ENCODE measurements at places on chromosomes 12 and 14.
A peak's percentile ranks its signal among the peaks of the same experiment; 100 is the strongest.

GRCh38 chr12:89878950-89879349 is 170.3 kb upstream of the ATP2B1 start:
- no peak for DNase-seq

GRCh38 chr14:34259996-34260395 is 202.0 kb downstream of the SPTSSA start:
- DNase-seq = no peak

DNA sequence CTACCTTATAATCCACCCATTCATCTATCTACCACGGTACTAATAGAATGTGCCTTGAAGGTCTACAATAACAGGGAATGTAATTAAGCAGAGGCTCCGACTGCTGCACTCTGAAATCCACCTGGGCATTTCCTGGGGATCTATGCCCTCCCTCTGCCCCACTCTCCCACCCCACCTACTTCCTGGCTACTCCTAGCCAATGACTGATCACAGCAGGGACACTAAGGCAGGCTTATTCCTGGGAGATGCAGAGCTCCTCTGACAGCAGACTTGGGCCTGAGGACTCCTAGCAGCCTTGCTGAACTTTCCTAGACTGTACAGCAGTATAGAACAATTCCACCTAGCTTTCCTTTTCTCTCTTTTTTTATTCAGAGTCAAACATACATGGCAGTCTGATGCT is 91.1 kb upstream of the DHRS4 start:
- no peak for DNase-seq

DNA sequence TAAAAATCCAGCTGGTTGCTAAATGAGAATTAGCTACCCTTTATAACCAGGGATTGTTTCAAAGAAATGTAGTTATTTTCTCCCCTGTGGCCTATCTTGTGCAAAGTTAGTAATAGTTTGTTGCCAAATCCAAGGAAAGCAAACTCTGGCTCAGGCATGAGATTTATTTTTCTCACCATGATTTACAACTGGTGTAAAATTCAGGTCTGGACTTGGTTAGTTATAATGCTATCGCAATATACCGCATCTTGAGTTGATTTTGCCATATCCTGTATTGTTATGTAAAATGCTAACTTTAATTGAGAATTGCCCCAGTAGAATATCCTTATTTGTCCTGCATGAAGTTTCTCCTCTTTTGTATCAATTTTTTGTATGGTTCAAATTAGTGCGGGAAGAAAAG is 135.5 kb downstream of the CRADD start:
- no peak for DNase-seq

DNA sequence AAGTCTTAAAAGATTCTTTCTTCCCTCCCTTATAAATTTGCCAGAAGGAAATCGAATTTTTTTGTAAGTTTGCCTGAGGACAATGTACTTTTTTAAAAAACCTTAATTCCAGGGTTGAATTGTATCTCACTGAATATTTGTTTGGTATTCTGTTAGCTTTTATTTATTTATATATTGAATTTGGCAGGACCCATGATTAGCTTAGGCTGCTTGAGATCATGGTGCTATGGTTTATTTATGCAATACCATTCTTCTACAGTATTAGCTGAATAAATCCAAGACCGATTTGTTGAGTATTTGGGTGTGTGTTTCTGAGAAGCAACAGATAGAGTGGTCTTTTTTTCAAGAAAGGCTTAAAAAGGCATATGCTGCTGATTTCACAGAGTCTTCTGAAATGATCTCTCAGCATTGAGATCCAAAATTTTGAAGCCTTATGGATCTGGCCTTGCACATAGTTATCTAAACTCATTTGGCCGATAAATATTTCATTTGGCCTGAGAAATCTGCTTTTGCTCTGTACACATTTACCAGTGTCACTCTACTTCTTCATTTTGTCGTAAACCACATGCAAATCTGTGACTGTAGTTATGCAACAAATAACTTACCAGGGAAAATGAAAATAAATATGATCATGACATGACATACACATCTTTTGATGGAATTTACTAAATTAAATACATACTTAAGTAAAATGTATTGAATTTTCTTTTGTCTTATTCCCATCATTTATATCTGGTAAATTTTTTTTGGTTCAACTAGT is 265.8 kb upstream of the FLRT2 start:
- DNase-seq = no peak

GRCh38 chr14:97178781-97179180 is 381.6 kb downstream of the VRK1 start:
- no peak for DNase-seq

GRCh38 chr14:20550926-20551325 is 9.9 kb downstream of the RNASE9 start:
- no peak for DNase-seq

- DNase-seq = no peak
These were observed 16.0 kb upstream of the SERPINA4 start for GRCh38 chr14:94545131-94545841.

DNA sequence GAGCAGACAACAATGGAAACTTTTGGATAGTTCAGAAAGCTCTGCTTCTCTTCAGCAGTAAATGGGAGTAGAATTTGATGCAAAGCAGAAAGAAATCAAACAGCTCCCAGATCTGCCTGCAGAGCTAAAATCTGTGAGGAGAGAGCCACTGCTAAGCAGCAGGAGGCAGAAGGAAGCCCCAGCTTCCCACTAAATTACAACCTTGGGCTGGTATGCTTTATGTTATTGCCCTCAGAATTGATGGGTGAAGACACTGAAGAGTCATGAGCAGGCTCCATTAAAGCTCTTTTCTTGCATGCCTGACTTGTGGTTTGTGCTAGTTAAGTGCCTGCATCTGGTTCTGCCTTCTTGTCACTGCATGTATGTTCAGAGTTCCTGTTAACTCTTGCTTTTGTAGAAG is 8.4 kb downstream of the ZC2HC1C start:
- no peak for DNase-seq

DNA sequence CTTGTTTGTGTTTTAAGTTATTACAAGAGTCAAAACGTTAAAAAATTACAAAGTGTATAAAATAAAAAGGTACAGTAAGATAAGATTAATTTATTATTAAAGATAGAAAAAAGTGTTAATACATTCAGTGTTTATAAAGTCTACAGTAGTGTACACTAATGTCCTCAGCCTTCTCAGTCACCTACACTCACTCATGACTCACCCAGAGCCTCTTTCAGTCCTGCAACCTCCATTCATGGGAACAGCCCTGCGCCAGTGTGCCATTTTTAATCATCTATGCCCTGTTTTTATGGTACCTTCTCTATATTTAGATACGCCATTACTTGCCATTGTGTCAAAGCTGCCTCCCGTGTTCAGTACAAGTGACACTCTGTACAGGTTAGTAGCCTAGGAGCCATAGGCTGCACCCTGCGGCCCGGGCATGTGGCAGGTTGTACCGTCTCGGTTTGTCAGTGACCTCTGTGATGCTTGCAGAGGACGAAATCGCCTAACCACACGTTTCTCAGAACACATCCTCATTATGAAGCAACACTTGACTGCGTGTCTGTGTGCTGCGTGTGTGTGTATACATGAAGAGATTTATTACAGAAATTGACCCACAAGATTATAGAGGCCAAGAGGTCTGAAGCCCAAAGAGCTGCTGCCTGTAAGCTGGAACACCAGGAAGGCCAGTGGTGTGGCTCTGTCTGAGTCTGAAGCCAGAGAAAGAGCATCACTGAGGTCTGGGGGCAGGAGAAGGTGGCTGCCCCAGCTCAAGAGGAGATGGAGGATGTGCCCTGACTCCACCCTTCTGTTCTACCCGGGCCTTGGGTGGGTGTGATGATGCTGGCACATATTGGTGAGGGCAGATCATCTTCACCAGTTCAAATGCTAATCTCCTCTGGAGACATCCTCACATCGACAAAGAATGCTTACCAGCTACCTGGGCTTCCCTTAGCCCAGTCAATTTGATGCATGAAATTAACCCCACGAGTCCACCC is 116.6 kb upstream of the C14orf180 start:
- DNase-seq = no peak

DNA sequence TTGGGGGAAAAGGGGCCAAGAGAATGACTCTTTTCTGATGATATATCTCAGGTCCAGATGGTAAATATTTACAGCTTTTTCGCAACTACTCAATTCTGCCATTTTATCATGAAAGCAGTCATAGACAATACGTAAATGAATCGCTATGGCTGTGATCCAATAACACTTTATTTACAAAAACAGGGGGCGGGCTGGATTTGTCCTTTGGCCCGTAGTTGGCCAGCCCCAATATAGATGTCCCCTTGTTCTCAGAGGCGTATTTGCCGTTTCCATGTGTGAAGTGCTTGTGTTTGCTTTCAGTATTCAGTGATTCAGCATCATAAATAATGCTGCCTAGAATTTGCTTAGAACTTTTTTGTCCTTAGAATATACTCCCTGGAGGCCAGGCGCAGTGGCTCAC is 77.2 kb downstream of the CCDC92 start:
- no peak for DNase-seq

- no peak for DNase-seq
These were observed 74.2 kb upstream of the ATP2B1 start for GRCh38 chr12:89782807-89783206.

DNA sequence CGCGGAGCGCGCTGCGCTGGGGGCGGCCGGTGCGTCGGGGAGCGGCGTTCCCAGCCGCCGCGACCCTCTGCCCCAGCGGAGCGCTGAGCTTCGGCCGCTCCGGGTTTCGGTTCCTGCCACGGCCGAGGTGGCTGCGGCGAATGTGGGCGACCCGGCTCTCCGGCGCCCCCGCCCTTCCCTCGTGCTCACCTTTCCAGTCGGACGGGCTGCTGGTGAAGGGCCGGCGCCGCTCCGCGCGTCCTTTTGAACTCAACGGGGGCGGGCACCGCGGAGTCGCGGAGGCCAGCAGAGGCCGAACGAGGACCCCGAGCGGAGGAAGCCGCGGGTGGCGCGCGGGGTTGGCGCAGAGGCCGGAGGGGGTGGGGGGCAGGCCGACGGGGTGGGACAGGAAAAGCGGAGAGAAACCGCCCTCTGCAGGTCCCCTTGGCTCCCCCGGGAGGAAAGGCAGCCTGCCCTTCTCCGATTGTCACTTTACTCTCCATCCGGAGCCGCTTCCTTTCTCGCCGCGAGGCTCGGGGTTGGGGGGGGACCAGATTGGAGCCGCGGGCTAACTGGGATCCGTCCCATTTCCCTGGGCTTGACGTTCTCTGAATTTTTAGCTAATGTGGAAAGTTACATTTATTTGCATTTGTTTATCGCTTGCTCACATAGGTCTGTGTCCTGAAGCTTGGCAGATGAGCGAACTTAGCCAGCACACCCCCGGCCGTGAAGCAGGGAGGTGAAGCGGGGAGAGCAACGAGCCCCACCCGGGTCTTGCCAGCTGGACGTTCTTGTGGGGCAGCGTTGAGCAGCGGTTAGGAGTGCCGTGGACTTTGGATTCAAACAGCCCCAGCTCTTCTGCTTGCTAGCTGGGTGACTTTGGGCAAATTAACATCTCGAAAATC is at the start of gene SMAGP:
TSS of gene SMAGP (minus strand) at position 349 of the 884 bp plus-strand sequence. CDS start 1,137 bp downstream, outside the sequence.
- peak; percentile 52 for DNase-seq
